ENCODE measurements at places on chromosomes 6 and 20.

- DNase-seq: no peak
Observed at GRCh38 chr20:46875059-46875458, 19.6 kb upstream of the EYA2 start.

- DNase-seq: peak; percentile 52
Observed at GRCh38 chr6:109336221-109336961, 45.9 kb downstream of the CD164 start.

DNA sequence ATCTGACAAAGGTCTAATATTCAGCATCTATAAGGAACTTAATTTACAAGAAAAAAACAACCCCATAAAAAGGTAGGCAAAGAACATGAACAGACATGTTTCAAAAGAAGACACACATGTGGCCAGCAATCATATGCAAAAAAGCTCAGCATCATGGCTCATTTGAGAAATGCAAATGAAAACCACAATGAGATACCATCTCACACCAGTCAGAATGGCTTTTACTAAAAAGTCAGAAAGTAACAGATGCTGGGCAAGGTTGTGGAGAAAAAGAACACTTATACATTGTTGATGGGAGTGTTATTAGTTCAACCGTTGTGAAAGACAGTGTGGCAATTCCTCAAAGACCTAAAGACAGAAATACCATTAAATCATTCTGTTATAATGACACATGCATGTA, 289.9 kb upstream of the MMS22L start:
- no peak for DNase-seq

- no peak for DNase-seq
Observed at GRCh38 chr6:2097464-2097863, 147.9 kb downstream of the GMDS start.

DNA sequence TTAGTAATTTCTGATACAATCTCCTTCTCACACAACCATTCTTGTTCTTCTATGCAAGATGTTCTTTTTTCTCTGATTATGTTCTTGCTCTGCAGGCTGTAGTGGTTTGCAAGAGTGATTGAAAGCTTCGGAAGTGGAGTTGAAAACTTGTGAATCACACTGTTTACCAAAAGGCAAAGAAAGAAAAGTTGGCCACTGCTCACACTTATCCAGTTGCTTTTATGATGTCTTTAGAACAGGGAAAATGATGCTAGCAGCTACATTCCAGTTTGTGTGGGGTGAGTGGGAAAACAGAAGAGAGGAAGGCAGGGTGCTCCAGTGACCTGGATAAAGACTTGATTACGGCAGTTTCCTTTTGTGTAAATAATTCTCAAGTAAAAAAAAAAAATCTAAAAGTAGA, 583.3 kb downstream of the TENT5A start:
- DNase-seq: peak; percentile 4

DNA sequence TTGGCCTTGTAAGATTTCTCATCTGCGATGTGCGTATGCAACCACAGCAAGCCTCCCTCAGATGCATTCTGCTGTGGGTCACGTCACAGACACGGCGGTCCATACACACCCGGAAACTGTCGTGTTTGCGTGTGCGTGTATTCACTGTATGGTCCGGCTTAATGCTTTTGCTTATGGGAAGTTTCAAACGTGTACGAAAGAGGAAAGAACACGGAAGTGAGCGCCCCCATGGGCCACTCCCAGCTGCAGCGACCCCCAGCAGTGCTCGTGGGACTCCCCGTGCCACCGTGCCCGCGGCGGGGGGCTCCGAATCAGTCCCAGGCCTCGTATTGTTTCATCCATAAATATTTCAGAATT, 10.2 kb downstream of the DLL1 start:
- no peak for DNase-seq

GRCh38 chr6:30397697-30398096, 52.7 kb downstream of the RPP21 start:
- no peak for DNase-seq

- DNase-seq: peak; percentile 62
Observed at GRCh38 chr6:9482030-9482738, 932.7 kb downstream of the TFAP2A start.

DNA sequence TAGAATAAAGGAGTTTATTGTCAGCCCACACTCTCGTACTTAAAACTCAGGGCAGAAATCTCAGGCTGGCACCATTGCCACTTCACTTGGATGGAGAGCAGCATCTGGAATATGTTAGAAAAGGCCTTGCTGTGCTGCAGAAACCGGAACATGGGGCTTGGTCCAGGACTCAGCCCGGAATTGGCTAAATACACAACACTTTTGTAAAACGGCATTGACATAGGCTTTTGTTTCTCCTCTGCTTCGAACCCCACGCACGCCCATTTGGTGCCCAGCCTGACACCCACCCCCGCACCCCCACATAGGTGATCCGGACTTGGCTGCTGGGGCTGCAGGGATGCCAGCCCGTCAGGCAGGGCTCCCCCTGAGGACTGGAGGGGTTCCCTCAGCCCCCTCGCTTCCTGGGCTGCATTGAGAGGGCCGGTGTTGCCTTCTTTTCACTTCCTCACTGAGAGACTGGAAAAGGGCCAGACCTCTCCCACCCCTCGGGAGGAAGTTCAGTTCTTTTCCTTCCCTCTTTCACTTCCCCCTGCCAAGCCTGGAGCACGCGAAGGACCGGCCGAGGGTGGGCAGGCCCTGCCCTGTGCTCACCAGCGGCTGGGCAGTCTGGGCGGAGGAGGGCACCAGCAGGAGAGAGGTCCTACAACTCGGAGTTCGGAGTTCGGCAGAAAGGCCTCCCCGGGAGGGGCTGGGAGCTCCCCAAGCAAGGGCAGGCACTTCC, 17.9 kb upstream of the CST3 start:
- DNase-seq: no peak

DNA sequence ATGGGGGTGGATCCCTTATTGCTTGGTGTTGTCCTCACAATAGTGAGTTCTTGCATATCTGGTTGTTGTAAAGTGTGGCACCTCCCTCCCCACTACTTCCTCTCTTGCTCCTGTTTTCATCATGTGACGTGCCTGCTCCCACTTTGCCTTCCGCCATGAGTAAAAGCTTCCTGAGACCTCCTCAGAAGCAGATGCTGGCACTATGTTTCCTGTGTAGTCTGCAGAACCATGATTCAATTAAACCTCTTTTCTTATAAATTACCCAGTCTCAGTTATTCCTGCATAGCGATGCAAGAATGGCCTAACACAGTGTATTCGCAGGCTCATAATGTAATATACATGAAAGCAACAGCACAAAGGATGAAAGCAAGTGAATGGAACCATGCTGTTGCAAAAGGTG, 28.4 kb upstream of the ANKRD60 start:
- no peak for DNase-seq

- no peak for DNase-seq
Observed at GRCh38 chr6:132365281-132365907, 35.9 kb downstream of the MOXD1 start.

- DNase-seq: no peak
Observed at GRCh38 chr20:63147532-63147931, 68.4 kb downstream of the YTHDF1 start.

- DNase-seq: no peak
Observed at GRCh38 chr6:53065266-53066076, at the start of gene FBXO9. TSS of gene FBXO9 (plus strand) at chr6:53065404. CDS start at chr6:53065790, 386 bp downstream.

- DNase-seq: no peak
Observed at GRCh38 chr20:47300071-47300470, 56.4 kb downstream of the ZMYND8 start.

GRCh38 chr20:9919271-9920014, 80.6 kb upstream of the PAK5 start:
- no peak for DNase-seq

DNA sequence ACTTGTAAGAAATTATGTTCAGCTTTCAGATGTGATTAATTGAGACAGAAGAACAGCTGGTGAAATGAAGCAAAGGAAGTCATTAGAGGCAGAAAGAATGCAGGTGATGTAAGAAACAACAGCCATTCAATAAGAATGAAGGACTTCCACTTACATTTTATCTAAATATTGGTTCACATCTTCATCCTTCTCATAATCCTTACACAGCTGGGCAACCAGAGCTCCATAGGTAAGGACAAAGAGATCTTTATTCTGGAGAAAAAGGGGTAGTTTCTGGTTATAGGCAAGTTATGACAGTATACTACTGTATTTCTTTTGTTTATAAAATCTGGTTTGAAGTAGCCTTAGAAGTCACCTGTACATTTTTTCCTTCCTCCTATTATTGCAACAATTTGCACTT, 2.3 kb downstream of the TRAPPC3L start:
- no peak for DNase-seq

DNA sequence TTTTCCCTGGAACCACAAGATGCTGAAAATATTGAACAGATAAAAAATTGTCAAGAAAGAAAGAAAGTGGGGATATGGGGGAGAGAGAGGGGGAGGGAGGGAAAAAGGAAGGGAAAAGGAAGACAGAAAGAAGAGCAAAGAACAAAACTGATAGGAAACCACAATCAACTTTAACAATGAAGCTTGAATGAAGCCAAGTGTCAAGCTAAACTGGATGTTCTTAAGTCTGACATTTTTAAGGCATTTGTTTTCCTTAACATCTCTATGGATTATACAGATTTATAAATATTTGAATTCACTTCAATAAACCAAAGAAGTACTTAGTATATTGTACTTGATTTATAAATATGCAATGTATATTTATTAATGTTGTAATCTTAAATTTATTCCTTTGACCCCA, 197.6 kb upstream of the SMLR1 start:
- DNase-seq: no peak

GRCh38 chr6:34053721-34054120, 92.2 kb downstream of the GRM4 start:
- DNase-seq: no peak

GRCh38 chr6:32883789-32884188, 29.8 kb downstream of the PSMB9 start:
- DNase-seq: no peak

GRCh38 chr20:40807821-40808170, 118.8 kb upstream of the MAFB start:
- DNase-seq: no peak

- DNase-seq: no peak
Observed at GRCh38 chr6:39839445-39839844, 47.3 kb downstream of the DAAM2 start.

DNA sequence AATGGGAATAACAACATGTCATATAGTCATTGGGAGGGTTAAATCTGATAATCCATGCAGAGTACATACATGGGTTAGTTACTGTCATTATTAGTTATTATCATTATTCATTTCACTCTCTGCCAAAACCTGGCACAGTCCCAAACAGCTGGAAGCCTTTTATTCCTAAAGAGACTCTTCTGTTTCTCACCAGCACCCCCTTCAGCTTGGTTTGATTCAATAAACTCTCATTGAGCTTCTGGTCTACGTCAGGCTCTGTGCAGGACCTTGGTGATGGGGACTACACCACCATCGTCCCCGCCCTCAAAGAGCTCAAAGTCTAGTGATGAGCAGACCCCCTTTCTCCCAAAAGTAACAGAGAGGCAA, 2.3 kb downstream of the KCNK15 start:
- DNase-seq: no peak

GRCh38 chr6:144581812-144582537, 296.8 kb downstream of the UTRN start:
- DNase-seq: no peak

- peak; percentile 45 for DNase-seq
Observed at GRCh38 chr6:21800948-21801438, 207.4 kb downstream of the SOX4 start.

DNA sequence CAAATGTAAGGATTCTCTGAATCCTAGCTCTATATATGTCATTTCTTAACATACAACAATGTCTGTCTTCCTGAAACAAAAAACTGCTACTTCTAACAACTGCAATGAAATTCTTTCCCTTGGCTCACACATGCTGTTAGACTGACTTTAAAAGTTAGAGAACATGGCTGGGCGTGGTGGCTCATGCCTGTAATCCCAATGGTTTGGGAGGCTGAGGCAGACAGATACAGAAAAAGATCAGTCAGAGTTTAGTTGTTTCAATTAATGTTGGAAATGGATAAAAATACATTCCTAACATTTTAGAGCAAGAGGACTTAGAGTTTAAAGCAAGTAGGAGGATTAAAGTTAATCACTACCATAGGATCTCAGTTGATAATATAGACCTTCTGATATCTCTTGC, 28.7 kb upstream of the KIAA1586 start:
- DNase-seq: no peak

DNA sequence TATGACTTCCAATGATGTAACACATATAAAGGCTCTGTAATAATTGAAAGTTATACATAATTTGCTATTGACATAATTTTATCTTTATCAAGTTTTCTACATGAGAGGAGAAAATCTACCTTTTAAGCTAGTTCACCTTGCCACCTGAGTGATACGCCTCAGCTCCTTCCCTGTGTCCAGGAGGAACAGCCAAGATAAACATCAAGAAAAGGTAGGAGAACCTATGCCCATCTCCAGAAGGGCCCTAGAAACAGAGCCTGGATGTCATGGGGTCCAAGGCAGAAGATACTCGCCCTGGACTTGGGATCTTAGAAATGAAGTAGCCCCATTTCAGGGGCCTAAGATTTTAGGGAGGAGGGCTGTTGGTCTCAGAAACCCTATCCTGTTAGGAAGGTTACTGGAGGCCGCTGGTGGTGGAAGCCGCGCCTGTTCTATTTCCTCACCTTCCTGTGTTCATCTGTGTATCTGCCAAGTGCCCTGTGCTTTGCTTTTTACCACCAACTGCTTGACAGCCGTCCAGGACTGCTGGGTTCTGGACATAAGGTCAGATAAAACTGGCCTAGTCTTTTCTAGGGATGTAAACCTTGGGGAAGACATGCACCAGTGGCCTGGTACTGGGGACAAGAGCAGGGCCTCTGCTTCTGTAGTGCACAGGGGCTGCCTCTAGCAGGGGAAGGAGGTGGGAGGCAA, 178.5 kb downstream of the ARID1B start:
- no peak for DNase-seq

DNA sequence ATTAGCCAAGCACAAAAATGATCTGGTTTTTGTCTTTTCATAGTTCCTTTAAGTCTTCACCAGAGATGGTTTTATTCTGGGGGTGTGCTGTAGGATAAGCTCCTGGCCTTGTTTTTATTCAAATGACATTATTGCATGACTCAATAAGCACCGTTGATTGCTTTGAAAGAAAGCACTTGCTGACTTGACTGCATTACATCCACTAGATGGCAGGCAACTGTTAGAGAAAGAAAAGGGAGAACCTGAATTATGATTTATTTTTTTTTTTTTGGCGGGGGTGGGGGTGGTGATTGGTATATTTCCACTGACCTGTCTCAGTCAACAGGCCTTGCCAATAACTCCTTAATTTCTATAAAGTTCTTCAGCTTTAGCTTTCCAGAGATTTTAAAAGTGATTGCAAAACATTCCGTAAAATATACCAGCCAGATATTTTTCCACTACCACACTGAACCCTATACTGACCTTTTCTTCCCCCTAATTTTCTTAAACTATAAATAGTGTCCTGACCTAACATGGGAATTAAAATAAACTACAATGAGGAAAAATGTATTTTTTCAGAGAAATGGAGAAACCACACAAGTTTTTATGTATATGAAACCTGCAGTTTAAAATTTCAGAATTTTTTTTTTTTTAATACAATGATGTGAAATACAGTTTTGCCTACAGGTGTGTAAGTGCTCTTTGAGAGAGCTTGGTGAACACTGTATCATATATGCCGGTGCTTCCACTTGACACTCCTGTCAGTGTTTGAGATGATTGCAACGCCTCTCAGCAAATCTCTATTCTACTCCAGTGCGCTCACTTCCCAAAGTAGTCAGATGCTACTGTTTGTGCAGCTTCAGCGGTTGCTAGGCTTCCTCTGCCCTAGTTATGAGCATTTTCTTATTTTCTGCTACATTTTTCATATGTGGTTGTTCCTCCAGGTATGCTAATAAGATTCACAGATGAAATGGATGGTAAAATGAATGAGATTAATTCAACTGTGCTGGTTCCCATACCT, 274.3 kb downstream of the CD109 start:
- DNase-seq: peak; percentile 18

All from smooth muscle cell of the brain vasculature (primary cell).